Stimulated activated CD4-positive, alpha-beta T cell treated with anti-CD3 and anti-CD28 coated beads, Interleukin-2, amount 100 ng/mL, for 24 hours (primary cell): ENCODE measurements at places on chromosomes 2 and 18.

- no peak for DNase-seq
These were observed 213.5 kb downstream of the SOX11 start for GRCh38 chr2:5905661-5906060.

DNA sequence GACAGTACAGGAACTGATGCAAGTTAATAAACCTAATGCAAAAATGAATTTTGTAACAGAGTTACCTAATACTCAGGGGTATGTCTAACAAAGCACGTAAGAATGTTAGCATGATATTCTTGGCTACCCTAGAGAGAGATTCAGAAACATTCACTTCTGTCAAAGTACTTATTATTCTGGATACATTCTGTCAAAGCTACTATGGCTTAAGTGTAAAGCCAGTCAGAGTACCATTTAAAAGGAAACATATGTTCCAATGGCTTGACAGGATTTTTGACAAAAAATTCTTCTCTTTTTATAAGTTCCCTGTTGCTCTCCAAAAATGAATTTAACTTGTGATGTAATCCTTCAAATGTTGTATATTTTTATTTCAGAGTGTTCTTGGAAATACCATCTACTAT is 85.5 kb downstream of the PIGN start:
- DNase-seq, result no peak

- DNase-seq, result no peak
These were observed 45.9 kb downstream of the TMEM237 start for GRCh38 chr2:201597397-201597796.

GRCh38 chr2:5507367-5507766 is 184.8 kb upstream of the SOX11 start:
- no peak for DNase-seq

GRCh38 chr2:167692191-167692590 is 555.2 kb downstream of the STK39 start:
- no peak for DNase-seq

DNA sequence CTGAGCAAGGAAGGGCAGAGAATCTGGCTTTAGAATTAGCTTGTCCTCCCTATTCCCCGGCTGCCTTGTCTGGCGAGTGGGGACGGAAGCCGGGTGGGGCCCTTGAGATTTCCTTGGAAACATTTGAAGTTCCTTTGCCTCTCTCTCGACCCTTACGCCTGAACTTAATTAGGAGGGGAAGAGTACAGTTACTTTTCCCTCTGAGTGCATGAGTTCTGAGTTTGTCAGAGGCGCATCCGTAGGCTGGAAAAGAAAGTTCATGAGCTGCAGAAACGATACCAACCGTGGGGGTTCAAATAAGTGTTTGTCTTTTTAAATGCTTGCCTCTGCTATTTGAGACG is 468 bp downstream of the PIKFYVE start:
- no peak for DNase-seq

DNA sequence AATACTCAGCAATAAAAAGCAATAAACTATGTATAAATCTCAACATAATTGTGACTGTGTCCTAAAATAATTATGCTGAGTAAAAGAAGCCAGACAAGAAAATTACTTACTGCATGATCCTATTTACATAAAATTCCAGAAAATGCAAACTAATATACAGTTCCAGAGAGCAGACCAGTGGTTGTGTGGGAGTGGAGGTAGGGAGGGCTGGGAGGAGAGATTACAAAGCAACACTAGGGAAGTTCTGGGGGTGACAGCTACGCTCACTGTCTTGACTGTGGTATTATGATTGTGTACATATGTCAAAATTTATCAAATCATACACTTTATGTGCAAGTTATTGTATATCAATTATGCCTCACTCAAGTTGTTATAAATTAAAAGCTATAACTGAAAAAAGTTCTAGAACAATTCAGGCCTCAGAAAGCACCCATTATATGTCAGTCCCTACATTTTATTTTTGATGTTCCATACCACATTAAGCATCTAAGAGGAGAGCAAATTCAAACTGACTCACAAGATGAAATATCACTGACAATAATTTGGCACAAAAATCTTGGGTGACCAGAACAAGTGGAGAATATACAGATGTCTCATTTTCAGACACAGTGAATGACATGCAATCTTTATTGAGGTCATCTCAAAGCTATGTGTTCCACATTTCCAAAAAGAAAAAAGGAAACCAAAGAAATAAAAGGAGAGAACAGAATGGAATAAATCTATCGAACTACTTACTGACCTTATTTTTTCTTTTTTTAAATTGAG is 85.1 kb downstream of the ANTXR1 start:
- no peak for DNase-seq

GRCh38 chr18:21444465-21445212 is 155.9 kb downstream of the ESCO1 start:
- no peak for DNase-seq

- no peak for DNase-seq
These were observed 8.6 kb upstream of the AGPS start for GRCh38 chr2:177383935-177384334.

GRCh38 chr2:103810875-103811274 is 1043.0 kb upstream of the POU3F3 start:
- DNase-seq, result no peak

GRCh38 chr2:41836948-41837347 is 210.9 kb upstream of the PKDCC start:
- no peak for DNase-seq

GRCh38 chr2:96324721-96325040 is 436 bp upstream of the ITPRIPL1 start:
- peak; percentile 54 for DNase-seq

DNA sequence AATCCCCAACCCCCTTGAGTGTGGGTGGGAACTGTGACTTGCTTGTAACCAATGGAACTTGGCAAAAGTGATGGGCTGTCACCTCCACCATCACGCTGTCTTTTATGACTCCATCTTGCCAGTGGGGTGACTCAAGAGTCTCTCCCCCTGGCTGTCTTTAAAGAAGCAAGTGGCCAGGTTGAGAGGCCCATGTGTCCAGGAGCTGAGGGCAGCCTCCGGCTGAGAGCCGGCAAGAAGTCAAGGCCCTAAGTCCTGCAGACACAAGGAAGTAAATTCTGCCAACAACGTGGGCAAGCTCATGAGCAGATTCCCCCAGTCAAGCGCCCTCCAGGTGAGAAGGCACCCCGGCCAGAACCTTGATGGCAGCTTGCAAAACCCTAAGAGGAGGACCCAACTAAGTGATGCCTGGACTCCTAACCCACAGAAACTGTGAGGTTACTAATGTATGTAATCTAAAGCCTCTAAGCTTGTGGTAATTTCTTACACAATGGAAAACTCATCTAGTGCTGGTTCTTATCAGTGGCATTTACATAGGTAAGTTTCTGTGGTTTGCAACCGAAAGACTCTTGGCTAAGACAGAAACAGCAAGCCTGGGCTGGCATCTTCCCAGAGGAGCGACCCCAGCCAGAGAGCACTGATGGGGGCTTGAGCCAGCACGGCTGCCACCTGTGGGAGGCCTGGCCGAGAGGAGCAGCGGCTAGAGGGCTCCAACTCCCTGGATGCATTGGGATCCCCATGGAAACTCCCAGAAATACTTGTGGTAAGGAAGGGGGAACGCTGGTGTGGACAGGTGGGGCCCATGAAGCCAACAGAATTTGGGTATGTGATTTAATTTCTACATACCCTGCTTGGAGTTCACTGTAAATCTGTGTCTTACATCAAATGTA is 49.3 kb downstream of the CIB4 start:
- no peak for DNase-seq

- peak; percentile 50 for DNase-seq
These were observed 36.2 kb downstream of the EIF2AK3 start for GRCh38 chr2:88590998-88591613.
